ENCODE measurements at places on chromosomes 2 and 18. TPM values are rescaled to one million over a fixed set of nuclear protein-coding genes. Genes with fewer than 3 reads are reported as not detected.

The PLGLB1 gene
- total RNA-seq = 0.28 TPM

The LIMS4 gene
- 12.4 TPM for total RNA-seq

The CD207 gene
- total RNA-seq = not detected

The KLHL14 gene
- total RNA-seq = not detected

The LDLRAD4 gene
- total RNA-seq = 1.6 TPM

The RAB6D gene
- 0.07 TPM for total RNA-seq

The KCNK3 gene
- not detected for total RNA-seq

The MARCHF4 gene
- 3.6 TPM for total RNA-seq

The CRYGD gene
- not detected for total RNA-seq

The MC4R gene
- total RNA-seq = not detected

The SP3 gene
- total RNA-seq = 98.3 TPM

The KYNU gene
- total RNA-seq = 0.07 TPM

The NPHP1 gene
- 2.7 TPM for total RNA-seq

The VWC2L gene
- not detected for total RNA-seq

The SERPINB10 gene
- total RNA-seq = not detected

The TWIST2 gene
- total RNA-seq = 5.4 TPM

The EN1 gene
- total RNA-seq = not detected
